ENCODE measurements at places on chromosomes 1 and 21.

- DNase-seq: no peak
Measured at GRCh38 chr1:2604156-2604843, 17.7 kb downstream of the PRXL2B start.

- no peak for DNase-seq
Measured at GRCh38 chr1:192441492-192441891, 124.7 kb downstream of the RGS21 start.

- no peak for DNase-seq
Measured at GRCh38 chr1:200969726-200970561, 53.6 kb downstream of the KIF21B start.

DNA sequence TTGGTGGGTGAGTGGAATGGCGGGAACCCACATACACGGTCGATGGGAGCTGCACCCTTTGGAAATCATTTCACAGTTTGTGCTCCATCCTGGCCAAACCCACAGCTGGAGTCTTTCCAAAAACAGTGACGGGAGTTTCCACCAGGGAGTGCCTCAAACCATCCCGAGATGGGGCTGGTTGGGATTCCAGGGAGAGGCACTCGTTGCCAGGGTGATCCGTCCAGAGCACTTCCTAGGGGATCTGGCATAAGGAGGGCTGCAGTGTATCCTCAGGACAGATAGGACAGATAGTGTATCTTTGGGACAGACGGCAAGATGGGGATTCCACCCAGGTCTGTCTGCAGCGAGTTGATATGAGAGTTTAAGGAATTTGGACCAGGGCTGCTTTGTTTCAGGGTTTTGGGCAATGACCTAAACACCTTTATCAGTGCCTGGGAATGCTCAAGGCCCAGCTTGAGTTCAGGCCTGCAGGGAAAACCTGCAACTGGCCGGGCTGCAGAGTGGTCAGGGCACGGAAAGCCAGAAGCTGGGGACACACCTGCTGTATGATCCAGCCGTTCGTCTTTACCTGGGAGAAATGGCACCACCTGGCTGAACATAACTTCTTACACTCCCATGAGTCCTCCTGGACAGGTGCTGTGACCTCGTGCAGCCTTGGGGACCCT, 3.4 kb upstream of the POFUT2 start:
- no peak for DNase-seq

DNA sequence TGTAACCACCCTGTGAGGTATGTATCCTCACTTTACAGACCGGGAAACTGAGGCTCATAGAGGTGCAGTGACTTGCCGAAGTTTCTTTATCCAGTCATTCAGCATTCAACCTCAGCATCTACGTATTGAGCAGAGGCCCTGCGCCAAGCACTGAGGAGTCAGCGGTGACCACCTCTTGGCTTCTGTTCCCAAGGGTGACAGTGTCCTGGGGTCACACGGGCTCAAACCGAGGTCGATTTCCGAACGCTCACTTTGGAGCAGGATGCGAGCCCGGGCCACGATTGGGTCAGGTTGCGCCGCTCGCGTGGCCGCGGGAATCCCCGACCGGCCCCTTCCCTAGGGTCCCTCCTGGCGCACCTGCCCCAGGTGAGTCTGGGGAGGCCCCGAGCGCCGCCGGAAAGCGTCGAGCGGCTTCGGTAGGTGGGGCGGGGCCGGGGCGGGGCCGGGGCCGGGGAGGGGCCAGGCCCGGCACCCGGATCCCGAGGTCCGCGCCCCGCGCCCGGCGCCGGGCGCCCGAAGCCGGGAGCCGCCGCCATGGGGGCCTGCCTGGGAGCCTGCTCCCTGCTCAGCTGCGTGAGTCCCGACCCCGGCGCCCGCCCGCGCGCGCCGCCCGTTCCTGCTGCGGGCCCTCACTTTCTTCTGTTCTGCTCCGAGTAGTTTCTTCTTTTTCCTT, at the start of gene SERINC2:
SERINC2 (plus strand) TSS at position 482 of the 673 bp plus-strand sequence; CDS start at position 535, 53 bp downstream.
- no peak for DNase-seq

DNA sequence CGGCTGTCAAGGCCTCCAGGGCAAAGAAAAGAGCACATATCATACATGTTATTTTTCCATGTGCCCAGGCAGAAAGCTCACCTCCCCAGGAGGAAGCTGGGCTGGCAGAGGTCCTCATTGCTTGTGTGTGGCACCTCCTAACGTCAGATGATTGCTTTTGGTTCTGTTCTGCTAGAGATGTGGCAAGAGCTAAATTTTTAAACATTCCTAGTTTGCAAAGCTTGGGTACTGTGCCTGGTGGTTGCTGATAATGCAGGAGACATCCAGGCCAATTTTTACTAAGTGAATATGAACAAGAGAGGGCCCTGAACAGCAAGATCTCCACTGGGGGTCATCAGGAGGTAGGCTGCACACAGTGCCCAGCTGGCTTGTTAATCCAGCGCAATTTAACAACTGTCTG, 93.9 kb downstream of the TBX19 start:
- no peak for DNase-seq

- peak; percentile 82 for DNase-seq
Measured at GRCh38 chr1:243748706-243749283, 101.2 kb downstream of the AKT3 start.

DNA sequence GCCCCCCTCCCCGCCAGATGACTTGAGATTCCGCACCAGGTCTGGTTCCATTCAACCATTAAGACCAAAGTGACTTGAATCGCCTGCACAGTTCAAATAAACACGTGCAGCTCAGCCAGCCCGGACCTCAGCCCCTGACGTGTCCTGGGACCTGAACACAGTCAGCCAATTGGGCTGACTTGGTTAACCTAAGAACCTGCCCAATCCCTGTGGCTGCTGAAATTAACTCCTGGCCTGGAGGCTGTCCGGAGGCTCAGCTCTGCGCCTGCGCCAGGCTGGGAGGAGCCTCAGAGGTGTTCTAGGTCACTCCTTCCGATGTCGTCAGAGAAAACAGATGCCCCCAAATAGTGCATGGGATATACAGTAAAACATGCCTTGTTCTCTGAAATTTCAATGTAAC, 73.4 kb downstream of the SCCPDH start:
- no peak for DNase-seq

GRCh38 chr1:150765296-150765976, at the start of gene CTSS:
Gene CTSS, minus strand, starts transcription at chr1:150765778. Its CDS starts 1,015 bp downstream, at chr1:150764763.
- DNase-seq: no peak

DNA sequence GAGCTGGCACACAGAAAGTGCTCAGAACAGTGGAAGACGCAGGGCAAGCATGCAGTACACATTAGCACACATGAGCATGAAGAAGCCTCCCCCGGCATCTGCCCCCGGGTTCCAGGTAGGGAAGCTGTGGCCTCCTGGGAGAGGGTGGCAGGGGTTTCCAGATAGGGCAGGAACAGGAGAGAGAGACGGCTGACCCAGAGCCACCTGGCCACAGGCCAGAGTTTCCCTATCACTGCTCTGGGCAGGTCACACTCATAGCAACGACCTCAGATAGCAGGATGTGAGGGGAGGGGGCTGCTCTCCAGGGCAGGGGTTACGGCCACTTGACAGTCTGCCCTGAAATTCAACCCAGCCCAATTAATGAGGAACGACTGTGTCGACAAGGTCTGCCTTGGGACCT, 36.6 kb downstream of the GLIS1 start:
- DNase-seq: no peak

- no peak for DNase-seq
Measured at GRCh38 chr1:15923241-15923640, 52.7 kb downstream of the ZBTB17 start.

- DNase-seq: peak; percentile 27
Measured at GRCh38 chr1:91166106-91166712, 144.4 kb upstream of the ZNF644 start.

DNA sequence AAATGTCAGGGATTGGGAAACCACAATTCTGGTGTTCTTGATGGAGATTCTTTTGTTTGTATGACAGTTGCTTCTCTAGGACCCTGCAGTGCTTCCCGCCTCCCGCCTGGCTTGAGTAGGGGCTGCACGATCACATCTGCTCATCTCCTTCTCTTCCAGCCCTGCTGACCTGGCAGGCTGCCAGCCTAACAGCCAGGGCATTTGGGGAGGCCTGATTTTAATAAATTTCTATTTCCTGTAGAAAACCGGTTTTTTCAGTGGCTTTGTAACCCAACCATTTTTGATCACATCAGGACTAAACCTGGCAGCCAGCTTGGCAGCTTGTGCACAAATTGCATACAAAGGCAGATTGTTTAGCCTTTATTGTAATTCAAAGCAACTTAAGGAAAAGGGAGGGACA, 78.9 kb downstream of the UBE2U start:
- DNase-seq: no peak

GRCh38 chr1:12406211-12407021, 176.6 kb downstream of the VPS13D start:
- DNase-seq: no peak

DNA sequence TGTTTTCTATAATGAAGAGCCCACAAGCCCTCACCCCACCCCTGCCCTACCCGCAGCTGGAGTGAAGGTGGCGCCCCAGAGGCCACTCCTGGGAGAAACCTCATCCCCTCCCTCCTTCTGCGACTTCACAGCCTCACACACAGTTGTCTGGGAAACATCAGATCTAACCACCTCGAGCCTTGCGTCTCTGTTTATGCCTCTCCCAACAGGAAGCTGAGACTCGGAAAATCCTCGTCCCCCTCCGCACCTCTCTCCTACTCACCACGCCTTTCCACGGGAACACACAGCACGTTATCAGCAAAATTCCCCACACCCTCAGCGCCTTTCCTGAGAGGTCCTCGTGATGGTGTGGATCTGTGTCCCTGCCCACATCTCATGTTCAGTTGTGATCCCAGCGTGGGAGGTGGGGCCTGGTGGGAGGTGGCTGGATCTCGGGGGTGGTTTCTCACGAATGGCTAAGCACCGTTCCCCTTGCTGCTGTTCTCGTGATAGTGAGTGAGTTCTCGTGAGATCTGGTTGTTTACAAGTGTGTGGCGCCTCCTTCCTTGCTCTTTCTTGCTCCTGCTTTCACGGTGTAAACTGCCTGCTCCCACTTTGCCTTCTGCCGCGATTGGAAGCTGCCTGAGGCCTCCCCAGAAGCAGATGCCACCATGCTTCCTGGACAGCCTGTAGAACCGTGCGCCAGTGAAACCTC, 190.6 kb downstream of the KIF26B start:
- no peak for DNase-seq

- peak; percentile 11 for DNase-seq
Measured at GRCh38 chr1:200558866-200559459, 61.6 kb downstream of the KIF14 start.

DNA sequence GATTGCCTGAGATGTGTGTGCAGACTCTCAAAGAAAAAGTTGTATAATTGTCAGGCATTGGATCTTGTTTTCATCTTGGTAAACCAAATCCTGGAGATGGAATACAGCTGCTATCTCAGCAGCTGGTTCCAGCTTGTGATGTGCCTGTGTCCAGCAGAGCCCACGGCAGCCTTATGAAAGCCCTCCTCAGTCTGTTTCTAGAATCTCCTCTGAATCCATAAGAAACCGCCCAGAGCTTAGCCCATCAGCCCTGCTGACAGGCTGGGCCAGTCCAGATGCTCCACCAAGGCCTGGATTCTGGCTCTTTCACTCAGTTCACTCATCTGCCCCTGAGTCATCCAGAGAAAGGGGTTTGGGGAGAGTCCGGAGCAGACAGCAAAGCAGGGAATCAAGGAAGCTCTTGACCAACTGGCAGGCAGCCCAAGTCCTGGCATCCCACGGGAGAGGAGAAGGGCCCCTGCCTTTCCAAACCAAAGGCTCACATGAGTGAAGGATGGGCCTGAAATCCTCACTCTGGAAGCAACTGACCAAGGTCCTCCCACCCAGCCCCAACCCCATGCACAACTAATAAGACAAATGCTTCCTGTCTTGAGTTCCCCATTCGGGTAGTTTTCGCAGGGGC, 45.7 kb downstream of the NAV1 start:
- no peak for DNase-seq

- peak; percentile 15 for DNase-seq
Measured at GRCh38 chr1:234500269-234500668, 21.3 kb upstream of the TARBP1 start.

DNA sequence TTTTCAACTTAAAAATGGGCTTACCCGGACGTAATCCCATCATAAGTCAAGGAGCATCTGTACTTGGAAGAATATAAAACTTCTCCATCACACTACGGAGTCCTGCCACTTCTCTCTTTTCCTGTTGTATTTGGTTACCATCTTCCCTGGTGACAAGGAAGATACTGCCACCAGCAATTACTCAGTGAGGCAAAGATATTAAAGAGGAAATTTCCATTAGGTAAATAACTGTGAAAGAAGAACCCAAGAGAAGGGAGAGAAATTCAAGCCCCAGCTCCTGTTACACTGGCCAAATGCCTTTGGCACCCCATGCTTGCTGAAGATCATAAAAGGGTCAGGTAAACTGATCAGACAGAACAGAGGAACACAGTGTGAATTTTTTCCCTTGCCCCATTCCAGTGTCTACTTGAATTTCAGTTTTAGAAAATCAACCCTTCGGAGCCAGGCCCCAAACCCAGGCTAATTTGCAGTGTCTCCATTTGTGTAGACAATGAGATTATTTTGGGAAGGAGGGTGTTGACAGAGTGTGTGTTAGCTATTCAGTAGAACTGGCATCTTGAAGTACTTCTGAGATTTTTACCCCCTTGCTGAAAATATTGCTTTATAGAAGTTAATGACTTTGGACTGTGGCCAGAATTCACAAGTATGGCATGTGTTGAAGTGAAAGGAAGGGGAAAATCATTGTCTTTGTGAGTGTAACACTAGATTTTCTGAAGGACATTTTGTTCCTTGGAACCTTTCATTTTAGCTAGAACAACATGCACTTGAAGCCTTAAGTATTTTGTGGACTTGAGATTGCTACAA, 167.1 kb downstream of the DHRS3 start:
- peak; percentile 32 for DNase-seq

DNA sequence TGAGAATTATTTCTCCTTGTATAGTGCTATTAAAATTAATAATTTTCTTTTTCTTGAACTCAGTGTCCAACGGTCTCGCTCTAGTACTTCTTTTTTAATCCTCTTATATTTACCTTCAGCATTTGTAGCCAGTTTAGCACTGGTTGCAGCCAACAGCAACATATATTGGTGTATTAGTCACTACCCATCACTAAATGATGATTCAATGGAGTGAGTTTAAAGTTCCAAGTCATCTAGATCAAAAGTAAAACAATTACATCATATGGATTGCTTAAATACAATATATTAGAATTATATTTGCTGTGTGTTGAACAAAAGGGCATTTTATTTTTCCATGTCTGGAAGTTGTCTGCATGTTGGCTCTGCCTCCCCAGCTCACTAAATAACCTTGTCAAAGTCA, 591.8 kb downstream of the ADGRL2 start:
- no peak for DNase-seq

GRCh38 chr1:233791721-233792120, 112.8 kb upstream of the SLC35F3 start:
- no peak for DNase-seq

DNA sequence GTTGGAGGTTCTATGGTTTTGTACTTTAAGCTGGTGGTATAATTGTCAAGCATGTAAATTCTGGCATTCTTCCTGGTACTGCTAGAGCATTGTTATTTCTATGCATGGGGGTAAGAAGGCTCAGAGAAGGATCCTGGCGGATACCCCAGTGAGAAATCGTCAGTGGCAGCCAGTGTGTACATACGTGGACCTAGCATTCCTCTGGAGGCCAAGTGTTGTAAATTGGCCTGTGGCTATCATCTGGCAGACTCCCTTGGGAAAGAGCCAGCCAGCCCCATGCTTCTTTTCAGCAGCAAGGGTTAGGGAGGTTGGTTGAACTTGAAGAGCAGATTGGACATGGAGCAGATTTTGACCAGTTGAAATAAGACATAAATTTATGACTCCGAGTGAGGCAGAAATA, 5.2 kb upstream of the AGO3 start:
- no peak for DNase-seq

Data from NCI-H1092 (cell line).